ENCODE measurements at places on chromosomes 1 and 21.
A peak's percentile ranks its signal among the peaks of the same experiment; 100 is the strongest.

DNA sequence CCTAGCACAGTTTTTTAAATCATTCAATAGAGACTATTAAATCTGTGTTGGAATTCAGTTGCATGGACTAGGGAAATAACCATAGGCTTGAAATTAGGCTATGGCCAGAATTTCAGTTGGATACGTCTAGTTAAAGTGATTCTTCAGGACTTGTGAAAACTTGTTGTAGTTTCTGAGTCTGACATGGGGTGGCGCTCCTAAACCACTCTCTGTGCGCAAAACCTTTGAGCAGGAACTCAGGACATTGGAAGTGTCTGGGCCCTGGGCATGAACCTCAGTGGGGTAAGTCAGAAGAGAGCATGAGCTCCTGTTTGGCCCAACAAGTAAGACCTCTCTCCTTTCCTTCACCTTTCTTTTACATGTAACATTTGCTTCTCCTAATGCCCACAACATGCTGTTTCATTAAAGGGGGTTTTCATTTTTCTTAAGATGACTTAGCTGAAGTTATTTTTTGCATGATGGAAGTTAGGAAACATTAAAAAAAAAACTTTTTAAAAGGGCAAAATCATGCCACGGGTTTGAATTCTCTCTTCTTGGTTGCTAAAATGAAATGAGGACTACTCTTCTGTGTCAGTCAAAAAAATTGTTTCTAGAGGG, 17.1 kb upstream of the CCDC190 start:
- DNase-seq, result peak; percentile 72

GRCh38 chr1:237013608-237014007, 9.4 kb upstream of the MT1HL1 start:
- no peak for DNase-seq

GRCh38 chr1:109654519-109654918, 1.4 kb upstream of the GSTM4 start:
- no peak for DNase-seq

- peak; percentile 60 for DNase-seq
Measured at GRCh38 chr21:33899199-33899598, 16.4 kb downstream of the ATP5PO start.

DNA sequence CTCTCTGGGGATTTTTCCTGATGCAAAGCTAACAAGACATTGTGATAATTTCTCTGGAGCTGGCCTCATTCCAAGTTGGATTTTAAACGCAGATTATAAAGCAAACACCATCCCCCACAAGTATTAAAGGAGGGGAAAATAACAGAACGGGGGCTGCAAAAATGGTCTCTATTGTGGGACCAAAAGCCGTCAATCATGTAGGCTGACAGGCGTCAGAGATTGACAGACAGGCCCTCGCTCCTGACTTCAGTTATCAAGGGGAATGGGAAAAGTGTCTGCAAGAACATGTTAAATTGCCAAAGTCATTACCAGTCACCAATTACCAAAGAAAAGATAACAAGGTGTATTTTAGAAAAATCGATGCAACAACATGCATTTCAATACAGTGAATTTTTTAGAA, 307.4 kb upstream of the POU3F1 start:
- DNase-seq, result no peak

- no peak for DNase-seq
Measured at GRCh38 chr1:36087233-36088123, 1.2 kb upstream of the ADPRS start.

DNA sequence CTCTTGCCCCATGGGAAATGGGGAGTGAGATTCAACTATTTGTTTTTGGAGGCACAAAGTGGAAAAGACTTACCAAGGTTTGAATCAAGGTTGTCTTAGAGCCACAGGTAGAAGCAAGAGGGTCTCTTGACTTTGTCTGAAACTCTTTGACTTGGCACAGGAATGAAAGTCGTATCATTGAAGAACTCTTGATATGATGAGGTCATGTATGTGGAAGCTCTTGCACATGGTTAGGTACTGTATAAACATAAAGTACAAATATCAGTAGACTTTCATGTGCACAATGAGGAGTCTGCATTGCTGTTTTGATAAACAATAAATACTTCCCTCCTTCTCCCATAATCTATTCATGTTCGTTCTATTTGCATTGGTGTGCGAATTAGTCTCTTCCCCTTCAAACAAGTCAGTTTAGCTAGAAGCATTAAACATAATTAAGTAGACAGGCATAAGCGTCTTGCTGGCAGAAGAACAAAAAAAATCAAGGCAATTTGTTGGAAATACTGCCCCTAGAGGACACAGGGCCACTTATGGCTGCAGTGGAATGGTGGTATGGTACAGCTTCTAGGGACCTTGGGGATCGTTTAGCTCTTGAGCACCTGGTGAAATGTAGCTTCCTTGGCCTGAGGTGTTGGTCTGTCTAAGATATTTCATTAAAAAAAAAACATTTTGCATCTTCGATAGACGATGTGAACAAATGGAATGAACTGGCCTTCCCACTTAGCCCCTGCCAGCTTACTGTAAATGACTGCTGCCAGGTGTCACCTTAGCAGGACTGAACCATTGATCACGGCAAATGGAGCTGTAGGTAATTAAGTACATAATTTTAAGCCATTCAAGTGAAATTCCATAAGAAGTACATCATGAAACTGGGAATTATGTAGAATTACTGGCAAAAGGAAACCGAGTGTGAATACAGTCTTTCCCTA, 218.0 kb upstream of the GALNT2 start:
- DNase-seq, result peak; percentile 4

GRCh38 chr1:101506541-101507164, 269.8 kb downstream of the S1PR1 start:
- peak; percentile 33 for DNase-seq

- DNase-seq, result no peak
Measured at GRCh38 chr1:246078126-246078887, 428.8 kb downstream of the SMYD3 start.

DNA sequence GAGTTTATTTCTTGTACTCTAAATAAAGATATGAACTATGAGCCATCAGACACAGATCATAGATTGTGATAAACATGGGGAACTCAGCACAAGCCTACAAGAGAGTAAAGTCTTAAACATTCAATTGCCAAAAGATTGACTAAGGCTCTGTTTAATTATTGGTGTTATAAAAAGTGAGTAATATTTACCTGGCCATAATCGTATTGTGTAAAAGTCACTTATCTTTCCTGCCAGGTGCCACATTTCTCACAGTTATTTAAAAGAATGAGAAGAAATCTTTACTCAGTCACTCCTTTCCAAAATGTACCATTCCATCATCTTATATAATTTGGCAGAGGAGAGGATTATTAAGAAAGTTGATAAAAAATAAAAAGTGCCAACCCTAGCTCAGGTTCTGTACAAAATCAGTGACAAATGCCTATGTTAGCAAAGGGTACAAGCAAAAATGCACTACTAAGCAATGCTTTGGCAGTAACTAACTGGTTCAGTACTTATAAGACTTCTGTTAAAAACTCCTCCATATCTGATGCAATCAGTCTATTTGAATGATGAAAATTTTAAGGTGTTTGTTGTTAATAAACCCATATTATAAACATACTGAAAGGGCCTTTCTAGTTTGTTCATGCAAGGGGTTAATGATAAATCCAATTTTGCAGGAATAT, 5.8 kb upstream of the NR5A2 start:
- no peak for DNase-seq

DNA sequence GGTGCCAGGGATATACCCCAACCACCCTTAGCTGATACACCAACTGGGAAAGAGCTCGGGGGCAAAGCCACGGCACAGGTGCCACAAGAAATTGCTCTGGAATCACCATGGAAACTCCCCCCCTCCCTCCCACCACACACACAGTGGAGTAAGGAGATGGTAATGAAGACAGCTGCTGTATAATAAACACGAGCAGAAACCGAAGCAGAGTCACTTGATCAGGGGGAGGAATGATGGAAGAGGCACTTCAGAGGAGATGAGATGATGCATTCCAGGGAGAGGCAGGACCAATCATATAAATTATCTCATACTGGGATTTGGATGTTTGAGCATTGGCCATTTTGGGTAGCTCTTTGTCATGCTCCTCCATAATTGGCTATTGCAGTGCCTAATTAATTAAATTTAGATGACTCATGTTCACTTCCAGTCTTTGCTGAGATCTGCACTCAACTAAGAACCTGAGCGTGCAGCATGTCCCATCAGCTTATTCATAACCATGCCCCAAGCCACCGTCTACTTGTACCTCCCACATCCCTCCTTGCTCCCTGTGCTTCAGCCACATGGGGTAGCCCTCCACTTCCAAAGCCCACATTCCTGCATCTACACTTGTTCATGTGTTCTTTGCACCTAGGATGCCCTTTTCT, 189.5 kb downstream of the ZSCAN20 start:
- peak; percentile 63 for DNase-seq

GRCh38 chr1:229508823-229509337, 739 bp upstream of the NUP133 start:
- no peak for DNase-seq

- no peak for DNase-seq
Measured at GRCh38 chr1:25197235-25197975, 34.9 kb downstream of the SYF2 start.
